ENCODE measurements at places on chromosomes 7 and 10.

- DNase-seq: no peak
Measured at GRCh38 chr7:140881507-140882228, 43.1 kb downstream of the BRAF start.

DNA sequence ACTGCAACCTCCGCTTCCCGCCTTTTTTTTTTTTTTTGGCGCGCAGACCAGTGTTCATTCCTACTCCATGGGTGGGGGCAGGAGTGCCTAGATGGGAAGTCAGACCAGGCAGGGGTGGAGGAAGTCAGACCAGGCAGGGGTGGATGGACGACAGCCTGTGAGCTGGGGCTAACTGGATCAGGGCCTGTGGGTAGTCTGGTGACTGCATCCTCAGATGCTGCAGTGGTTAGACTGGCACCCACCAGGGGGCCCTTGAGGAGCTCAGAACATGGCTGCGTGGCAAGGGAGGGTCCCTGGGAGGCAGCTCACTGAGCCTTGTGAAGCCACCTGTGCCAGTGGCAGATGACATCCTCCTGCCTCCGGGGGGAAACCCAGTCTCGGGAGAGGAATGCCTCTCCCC is 35.1 kb downstream of the RCC1L start:
- no peak for DNase-seq

- DNase-seq: no peak
Measured at GRCh38 chr10:88541116-88541626, 41.9 kb downstream of the RNLS start.

GRCh38 chr7:29563590-29564495 is at the start of gene PRR15:
PRR15 (plus strand) TSS chr7:29563835; CDS start chr7:29566330, 2,495 bp downstream.
- DNase-seq: peak; percentile 64

DNA sequence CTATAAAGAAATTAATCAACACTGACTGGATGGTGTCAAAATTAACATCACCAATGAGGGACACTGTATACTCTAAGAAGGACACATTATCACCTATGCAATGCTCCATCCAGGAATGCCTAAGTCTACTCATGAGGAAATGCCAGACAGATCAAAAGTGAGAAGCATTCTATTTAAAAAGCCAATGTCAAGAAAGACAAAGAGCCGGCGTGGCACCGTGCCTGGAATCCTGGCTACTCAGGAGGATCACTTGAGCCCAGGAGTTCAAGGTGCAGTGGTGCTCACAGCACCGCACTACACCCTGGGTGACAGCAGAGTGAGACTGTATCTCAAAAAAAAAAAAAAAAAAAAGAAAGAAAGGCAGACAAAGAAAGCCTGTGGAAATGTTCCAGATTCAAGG is 45.5 kb upstream of the ANAPC16 start:
- no peak for DNase-seq

- no peak for DNase-seq
Measured at GRCh38 chr10:60188548-60188947, 201.1 kb downstream of the ANK3 start.

- no peak for DNase-seq
Measured at GRCh38 chr10:124663766-124664360, 80.3 kb downstream of the FAM53B start.

DNA sequence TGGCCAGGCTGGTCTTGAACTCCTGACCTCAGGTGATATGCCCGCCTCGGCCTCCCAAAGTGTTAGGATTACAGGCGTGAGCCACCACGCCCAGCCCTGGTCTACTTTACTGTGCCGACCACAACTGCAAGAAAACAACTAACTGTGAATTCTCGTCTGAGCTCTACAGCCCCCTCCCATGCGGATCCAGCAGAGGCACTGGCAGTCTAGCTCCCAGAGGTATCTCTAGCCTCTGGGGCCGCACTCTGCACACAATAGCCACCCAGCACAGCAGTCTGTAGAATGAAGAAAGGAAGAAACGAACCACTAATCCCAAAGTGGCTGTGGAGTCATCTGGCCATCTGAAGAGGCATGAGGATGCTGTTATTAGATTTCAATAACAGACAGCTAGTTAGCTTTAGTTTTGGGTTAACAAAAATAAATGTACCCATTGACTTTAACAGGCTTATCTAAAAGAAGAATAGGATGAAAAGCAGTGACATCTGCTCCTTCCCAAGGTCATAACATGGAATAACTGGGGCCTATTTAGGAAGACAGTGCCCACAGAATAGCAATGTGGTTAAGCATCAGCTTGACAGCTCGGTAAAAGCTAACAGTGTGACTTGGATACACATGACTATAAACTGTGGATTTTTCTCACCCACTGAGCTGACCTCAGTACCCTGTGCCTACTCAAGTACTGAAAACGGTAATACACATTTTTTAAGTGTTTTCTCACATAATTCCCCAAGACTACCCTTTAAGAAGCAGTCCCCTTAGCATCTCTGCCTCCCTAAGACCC is 131.9 kb downstream of the TNS3 start:
- DNase-seq: no peak

DNA sequence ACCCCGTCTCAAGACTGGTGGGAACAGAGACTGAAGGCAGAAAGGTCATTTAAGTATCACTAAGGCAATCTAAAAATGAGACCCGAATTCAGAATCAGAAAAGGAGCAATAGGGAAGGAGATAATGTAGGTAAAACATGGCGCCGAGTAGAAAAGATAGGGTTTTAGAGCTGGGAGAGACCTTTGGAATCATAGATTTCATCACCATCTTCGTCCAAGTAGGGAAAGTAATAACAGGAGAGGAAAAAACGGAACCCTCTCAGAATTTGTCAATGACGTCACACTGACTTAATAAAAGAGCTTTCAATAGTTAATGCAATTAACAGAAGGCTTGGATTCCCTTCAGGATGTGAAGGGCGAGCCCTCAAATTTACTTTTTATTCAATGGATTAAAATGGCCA is 1.0 kb upstream of the UBN2 start:
- no peak for DNase-seq

- DNase-seq: no peak
Measured at GRCh38 chr7:132750530-132751217, 174.4 kb upstream of the PLXNA4 start.

GRCh38 chr10:49393757-49394156 is 2.1 kb downstream of the DRGX start:
- no peak for DNase-seq

DNA sequence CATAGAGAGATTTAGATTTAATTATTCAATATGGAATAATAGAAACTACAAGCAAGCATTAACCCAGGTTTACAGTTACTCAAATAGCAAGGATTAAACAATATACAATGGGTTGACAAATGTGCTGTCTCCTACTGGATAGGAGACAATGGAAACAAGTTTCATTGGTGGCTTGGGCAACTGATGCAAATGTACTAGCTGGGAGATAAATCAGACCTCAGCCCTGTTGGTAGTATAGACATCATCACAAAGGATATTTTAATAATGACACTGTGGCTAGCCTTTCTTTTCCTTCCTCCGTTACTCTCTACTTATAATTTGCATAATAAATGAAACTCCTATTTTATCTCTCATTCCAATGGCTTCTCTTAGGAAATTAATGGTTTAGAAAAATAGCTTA is 96.5 kb upstream of the DKK1 start:
- DNase-seq: no peak

DNA sequence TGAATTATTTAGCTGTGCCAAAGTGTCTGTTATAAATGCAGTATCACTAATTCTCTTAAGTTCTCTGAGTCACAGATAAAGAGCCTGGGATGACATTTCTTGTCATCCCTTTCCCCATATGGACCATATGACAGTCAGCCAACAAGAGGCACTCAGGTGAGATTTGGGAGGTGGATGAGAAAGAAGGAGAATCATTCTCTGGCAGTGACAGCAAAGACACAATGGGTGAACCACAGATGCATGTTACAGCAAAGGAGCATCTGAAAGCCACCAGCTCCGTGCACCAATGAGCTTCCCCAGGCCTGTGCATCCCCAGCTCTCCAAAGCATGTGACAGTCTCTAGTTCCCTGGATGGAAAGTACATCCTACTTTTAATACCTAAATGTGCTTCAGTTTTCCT is 10.8 kb downstream of the GIMAP6 start:
- no peak for DNase-seq

- no peak for DNase-seq
Measured at GRCh38 chr10:116798859-116799258, 50.4 kb upstream of the ENO4 start.

DNA sequence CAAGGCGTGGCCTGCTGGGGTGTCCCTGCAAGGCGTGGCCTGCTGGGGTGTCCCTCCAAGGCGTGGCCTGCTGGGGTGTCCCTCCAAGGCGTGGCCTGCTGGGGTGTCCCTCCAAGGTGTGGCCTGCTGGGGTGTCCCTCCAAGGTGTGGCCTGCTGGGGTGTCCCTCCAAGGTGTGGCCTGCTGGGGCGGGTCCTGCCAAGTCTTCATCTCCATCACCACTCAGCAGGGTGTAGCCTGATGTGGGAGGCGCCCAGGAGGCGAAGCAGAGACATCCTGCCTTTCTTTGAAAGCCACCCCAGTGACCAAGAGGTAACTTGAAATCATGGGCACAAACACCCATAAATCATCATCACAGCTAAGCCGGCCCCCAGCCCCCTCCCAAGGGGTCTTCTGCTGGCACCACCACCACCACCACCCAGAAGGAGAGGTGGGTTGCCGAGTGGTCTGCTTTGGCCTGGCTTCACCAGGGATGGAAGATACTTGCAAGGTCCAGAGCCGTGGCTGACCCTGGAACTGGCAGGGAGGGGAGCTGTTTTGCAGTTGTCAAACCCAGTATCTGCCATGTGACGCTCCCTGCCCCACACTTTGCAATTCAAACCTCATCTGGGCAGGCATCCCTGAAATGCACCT is 190.6 kb downstream of the EBF3 start:
- DNase-seq: no peak

- DNase-seq: no peak
Measured at GRCh38 chr7:70131817-70132216, 533.5 kb downstream of the AUTS2 start.

DNA sequence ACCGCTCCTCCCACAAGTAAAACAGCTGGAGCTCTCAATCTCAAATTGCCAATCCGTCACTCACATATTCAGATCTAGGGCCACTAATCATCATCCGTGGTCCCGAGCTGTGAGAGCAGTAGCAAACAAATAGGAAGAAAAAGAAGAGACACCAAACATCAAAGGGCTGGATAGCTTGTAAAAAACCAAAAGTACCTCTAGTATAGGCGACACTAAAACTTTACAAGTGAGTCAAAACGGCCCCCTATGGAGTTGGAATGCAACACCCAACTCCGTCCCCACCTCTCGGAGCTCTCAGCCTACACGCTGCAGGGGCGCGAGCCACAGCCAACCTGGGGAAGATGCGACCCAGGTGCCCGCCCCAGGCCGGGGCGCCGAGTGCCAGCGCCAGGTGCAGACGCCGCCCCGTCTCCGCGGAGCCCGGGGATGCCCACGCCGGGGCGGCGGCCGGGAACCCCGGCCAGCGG is 581 bp downstream of the FAM3C start:
- peak; percentile 57 for DNase-seq

DNA sequence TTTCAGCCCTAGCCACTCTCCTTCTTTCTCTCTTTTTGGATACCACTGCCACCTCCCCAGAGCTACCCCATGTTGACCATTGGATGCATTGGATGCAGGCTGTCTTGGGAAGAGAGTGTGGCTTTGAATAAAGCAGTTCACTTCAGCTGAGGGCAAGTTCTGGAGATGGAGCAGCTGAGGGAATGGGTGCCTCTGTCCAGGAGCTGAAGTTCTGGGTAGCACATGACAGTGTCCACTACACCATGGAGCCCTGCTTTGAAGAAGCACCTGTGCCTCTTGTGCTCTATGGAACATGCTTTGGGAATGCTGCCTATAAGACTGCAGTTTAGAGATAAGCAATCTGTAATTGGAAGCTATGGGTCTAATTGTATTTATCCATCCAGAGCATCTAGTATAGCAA is 1028.7 kb downstream of the TYW1 start:
- no peak for DNase-seq

DNA sequence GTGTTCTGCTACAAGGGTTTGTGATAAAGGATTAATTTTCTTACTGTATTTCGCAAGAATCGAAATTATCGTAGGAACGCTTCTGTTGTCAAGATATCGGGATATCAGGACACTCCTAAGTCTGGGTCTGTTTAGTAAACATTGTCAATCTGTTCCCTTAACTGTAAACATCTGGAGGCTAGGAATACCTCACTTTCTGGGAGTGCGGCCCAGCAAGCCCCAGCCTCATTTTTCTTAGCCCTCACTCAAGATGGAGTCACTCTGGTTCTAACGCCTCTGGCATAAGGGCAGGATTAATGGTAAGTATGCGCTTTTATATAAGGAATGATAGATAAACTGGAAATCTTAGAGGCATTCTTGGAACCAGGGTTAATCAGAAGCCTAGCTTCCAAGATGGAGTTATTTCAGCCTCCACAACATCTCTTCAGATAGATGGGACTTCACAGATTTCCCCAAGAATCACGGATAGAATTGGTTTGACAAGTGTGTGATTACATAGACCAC is 30.1 kb upstream of the CCL24 start:
- no peak for DNase-seq

GRCh38 chr10:13993169-13993568 is 337.6 kb downstream of the FRMD4A start:
- no peak for DNase-seq

GRCh38 chr7:153675131-153675530 is 377.1 kb upstream of the DPP6 start:
- no peak for DNase-seq

GRCh38 chr10:19788902-19789301 is 27.3 kb upstream of the PLXDC2 start:
- no peak for DNase-seq

DNA sequence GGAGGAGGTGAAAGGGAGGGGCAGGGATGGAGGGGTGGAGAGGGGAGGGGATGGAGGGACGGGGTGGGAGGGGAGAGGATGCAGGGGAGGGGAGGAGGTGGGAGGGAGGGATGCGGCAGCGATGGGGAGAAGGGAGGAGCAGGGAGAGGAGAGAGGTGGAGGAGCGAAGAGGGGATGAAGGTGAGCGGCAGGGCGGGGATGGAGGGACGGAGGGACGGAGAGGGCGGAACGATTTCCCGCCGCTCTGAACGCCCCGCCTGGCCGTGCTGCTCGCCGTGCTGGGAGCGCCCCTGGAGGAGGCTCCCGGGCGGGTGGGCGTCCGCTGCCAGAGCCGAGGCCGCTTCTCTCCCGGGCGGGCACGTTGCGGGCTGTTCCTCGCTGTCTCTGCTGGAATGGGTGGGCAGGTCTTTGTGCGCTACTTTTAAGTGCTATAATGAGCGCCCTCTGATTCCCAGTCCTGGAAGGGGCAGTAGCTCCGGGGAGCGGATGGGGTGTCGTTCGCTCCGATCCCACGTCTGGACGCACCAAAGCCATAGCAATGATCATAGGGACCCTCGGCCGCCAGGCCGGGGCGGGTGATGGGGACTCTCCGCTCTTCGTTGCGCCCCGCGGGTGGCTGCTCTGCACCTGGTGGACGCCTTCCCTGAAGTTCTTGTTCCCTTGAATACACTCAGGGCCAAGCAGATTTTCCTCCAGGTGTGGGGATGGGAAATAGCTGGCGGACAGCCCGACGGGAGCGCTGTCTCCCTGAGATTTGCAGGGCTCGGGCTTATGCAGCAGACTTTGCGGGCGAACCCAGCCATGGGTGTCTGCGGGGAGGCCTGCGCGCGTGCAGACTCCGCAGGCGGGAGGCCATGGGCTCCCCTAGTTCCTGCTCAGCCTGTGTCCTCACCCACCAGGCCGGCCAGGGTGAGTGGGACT is 81.1 kb upstream of the CPXM2 start:
- no peak for DNase-seq

All from NCI-H2081 (cell line).